ENCODE measurements at places on chromosomes 11 and 22. TPM values are rescaled to one million over a fixed set of nuclear protein-coding genes. Genes with fewer than 3 reads are reported as not detected.

Gene SLC6A5
- not detected for total RNA-seq

GRCh38 chr11:44950031-44950624 lies 555 bp downstream of the TP53I11 start:
- DNase-seq, result peak; percentile 85

- DNase-seq, result no peak
Observed at GRCh38 chr11:33437529-33437928, 180.3 kb downstream of the HIPK3 start.

GRCh38 chr22:17655289-17655688 lies 16.7 kb downstream of the BCL2L13 start:
- DNase-seq, result no peak

GRCh38 chr22:17258015-17258787 lies 39.0 kb upstream of the ADA2 start:
- DNase-seq, result no peak

DNA sequence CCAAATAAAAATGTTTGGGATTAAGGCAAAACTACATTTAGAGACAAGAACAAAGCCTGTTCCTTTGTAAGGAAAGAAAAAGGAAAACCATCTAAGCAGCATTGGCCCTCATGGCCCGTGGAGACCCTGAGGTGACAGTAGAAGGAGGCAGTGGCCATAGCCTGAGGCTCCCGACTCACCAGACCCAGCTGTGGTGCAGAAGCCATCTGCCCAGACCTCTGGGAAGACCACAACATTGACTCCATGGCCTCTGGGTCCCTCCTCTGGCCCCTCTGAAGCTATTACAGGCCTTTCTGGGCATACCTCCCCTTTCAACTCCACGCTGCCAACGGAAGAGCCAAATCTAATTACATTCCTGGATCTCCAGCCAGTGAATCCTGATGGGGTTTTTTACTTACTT lies 6.4 kb downstream of the PRAME start:
- no peak for DNase-seq

Data from posterior vena cava (tissue), 2 donors.